Osteoblast (primary cell): ENCODE measurements at places on chromosomes 4 and X. TPM values are rescaled to one million over a fixed set of nuclear protein-coding genes. Genes with fewer than 3 reads are reported as not detected.

DNA sequence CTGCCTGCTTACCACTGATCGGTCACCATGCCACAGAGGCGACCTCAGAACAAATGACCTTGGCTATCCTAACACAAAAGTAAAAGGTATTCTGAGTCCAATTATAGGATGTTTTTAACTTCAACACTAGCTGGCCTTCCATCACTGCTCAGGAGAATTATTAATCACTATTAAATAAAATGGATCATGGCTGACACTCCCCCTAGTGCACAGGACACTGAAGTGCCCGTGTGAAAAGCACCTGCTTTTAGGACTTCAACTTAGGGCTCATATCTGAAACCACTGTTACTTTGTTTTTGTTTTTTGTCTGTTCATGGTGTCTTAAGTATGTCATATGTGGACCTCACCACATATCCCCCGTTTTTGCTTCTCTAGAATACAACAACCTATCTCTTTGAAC is 33.9 kb downstream of the STX18 start:
- DNase-seq = peak; percentile 6

DNA sequence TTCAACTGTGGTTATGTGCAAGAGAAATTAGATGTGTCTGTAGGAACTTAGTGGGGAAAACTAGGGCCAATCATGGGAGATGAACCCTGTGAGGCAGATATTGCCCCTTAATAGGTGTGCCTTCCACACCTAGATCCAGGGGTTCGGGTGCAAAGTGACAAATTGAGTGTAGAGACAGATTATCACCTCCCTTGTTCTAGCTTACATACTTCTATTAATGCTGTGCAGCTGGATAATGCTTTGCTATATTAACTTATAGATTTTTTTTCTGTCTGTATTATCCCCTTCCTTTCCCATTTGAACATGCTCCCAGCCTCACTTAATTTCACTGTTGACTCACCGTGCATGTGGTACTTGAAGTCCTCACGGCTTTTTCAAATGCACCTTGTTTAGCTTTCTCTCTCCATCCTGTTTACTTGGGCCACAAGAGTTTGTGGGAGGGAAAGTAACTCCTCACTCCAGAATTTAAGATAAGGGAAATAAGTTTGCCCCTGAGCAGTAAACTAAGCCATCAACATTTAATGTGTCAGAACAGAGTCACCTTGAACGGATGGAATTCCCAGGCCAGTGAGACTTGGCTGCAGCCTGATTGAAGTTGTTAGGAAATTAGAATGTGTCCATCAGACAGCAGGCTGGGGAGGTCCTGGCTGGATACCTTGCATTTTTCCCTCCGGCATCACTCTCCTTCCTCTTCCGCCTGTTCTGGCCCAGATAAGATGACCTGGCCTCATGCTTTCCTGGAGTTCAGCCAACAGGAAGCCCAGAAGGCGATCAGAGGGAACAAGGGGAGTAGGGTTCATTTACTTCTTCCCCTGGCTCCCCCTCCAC is 478.4 kb downstream of the BCOR start:
- no peak for DNase-seq

DNA sequence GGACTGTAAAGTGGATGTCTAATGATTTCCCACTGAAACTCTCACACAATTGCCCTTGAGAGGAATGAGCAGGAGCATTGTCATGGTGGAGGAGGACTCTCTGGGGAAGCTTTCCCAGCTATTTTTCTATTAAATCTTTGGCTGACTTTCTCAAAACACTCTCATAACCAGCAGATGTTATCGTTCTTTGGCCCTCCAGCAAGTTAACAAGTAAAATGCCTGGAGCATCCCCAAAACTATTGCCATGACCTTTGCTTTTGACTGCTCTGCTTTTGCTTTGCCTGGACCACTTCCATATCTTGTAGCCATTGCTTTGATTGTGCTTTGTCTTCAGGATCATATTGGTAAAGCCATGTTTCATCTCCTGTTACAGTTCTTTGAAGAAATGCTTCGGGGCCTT is 120.2 kb upstream of the PDE5A start:
- no peak for DNase-seq

DNA sequence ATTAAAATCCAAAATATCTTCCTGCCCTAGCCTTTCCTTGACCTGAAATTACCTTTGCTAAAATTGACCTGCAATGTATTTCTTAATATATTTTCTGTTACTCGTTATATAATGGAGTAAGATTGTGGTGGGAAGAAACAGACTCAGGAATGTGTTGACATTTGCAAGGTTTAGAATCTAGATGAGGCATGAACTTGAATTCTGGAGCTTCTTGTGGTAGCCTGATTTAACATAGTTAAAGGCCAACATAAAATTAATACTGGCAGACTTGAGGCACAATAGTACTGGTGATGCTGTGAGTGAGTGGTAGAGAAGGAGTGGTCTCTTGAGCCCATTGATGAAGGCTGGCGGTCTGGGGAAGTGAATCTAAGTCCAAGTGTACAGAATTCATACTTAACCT is 197.9 kb upstream of the SPRY1 start:
- DNase-seq = peak; percentile 21

DNA sequence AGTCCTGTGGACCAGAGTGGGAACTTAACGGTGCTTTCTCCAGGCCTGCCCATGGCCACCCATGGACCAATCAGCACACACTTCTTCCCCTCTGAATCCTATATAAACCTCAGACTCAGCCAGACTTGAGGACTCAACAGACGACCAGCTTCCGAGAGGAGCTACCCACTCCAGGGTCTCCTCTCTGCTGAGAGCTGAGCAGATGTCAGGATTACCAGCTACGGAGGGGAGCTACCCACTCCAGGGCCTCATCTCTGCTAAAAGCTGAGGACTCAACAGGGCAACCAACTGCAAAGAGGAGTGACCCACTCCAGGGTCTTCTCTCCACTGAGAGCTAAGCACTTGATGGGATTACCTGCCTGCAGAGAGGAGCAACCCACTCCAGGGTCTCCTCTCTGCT is 80.0 kb upstream of the DDX60 start:
- no peak for DNase-seq

- no peak for DNase-seq
These were observed 14.2 kb upstream of the PJA1 start for GRCh38 chrX:69179380-69179911.

DNA sequence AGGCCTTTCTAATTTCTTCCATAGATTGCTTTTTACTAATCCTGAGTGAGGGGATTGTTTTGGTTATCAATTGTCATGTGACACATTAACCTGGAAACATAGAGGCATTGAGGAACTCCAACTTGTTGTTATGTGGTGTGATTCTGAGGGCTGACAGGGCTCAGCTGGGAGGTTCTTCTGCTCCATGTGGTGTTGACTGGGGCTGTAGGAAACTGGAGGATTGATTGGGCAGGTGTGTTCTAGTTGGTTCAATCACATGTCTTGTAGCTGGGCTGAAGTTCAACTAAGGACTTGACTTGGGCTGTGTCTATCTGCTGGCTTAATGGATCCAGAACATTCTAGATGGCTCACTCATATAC is 10.8 kb upstream of the CRLF2 start:
- DNase-seq = no peak

The ARHGAP6 gene
- 2.2 and 5.0 TPM in 2 replicates for total RNA-seq

The ATP2B3 gene
- total RNA-seq = under 0.01 TPM in 1 of 2 replicates, not detected in the other
